ENCODE measurements at places on chromosomes 7 and 10. TPM values are rescaled to one million over a fixed set of nuclear protein-coding genes. Genes with fewer than 3 reads are reported as not detected.

The TFEC gene
- 0.14 TPM for total RNA-seq

The UBTD1 gene
- 15.6 TPM for total RNA-seq

The VSTM2A gene
- 0.08 TPM for total RNA-seq

The ADAM12 gene
- 4.9 TPM for total RNA-seq

The GPR141 gene
- total RNA-seq = not detected

The TMEM236 gene
- total RNA-seq = 0.05 TPM

Measured in A549 treated with dexamethasone at 1 μM for 4 hours (cell line).